ENCODE measurements at places on chromosomes 3 and 15.

DNA sequence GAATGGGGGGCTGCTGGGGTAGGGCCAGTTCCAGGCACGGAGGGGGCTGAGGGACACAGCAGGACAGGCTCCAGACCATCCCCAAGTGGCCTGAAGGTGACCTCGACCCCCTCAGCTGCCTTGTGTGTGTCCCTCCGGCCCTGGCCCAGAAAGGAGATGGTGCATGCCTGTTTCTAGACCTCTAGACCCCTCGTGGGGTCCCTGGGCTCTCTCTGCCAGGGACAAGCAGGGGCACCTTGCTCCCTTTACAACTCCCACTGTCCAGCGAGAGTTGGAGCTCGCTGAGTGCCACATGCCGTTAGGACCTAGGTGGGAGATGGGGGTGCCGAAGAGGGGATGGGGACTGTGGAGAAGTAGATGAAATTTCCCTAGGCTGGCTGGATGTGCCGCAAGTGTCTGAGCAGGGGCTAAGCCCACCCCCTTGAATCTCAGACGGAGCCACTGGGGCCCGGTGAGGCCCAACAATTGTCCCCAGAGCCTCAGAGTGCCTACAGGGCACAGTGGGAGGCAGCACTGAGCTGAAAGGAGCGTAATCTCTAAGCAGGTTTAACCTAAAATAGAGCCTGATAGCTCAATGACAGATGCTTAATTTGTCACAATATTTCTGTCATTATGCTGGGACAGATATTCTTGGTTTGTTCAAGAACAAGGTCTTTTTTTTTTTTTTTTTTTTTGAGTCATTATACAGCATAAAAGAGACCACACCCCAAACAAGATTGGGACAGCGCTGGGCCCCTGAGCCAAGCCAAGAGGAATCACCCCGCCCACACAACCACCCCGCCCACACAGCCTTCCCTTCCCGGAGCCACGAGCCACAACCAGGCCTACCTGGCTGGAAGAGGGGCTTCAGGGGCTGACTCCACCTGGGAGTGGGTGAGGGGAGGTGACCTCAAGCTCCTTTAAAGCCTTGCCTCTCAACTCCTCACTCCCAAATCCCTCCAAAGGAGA lies 23.6 kb upstream of the KLF13 start:
- no peak for DNase-seq

DNA sequence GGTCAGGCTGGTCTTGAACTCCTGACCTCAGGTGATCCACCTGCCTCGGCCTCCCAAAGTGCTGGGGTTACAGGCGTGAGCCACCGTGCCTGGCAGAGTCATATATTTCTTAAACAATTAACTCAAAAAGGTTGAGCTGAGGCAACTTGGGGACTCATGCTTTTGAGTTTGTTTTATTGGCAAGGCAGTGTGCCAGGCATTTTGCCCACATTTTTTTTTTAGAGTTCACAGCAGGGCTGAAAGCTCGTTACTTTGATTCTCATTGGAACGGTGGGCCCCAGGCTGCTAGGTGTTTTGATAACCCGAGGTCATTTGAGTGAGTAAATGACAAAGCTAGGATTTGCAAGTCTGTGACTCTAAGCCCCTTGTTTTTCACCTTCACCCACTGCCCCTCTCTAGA lies 76.2 kb downstream of the CCK start:
- no peak for DNase-seq

GRCh38 chr15:68821190-68821840 lies 620 bp upstream of the ANP32A start:
- DNase-seq = peak; percentile 14

DNA sequence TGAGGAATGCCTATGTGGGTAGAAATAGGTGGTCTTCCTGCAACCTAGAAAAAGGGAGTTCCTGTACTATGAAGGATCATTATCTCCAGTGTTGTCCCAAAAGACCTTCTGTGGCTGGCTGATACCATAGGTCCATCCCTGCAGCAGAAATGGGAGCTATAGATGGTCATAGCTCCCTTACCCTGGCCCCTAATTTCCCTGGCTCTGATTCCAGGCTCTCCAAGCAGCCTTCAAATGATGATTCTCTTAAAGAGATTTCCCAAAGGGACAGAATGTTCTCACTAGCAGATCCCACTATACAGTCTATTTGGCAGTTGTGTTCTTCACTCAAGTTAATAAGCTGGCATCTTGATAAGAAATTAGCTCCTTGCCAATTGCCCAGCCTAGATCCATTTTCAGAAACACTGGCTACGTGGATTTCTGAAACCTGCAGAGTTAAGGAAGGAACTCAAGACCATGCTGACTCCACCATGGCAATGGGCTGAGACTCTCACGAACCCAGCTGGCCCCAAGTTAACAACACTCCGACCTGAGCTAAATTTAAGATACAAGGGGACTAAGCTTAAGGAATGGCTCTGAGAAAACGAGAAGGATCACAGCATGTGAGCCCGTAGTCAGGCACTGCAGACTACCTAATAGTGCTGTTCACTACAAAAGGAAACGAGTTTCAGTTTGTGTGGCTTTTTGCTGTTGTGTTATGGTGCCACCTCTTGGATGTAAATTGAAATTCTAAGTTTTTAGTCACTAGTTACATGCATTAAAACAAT lies 11.4 kb downstream of the C15orf40 start:
- no peak for DNase-seq

- no peak for DNase-seq
Measured at GRCh38 chr15:36323615-36324014, 255.8 kb upstream of the CDIN1 start.
